ENCODE measurements at places on chromosomes 6 and 20. TPM values are rescaled to one million over a fixed set of nuclear protein-coding genes. Genes with fewer than 3 reads are reported as not detected.

DNA sequence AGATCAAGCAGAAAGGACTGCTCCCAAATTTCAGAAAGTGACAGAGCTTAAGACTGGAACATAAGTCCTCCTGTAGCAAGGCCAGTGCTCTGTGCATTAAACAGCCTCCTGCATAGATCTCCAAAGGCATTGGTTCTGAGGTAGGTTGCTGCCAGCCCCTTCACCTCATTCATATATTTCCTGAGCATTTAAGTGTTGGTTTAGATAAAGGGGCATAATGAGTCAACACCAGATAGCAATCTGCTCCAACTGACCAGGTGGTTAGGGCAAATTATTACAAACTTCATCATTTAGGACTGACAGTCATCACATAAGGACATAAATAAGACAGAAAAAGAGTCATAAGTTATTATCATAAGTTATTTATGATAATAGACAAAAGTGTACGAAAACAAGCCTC, 10.7 kb downstream of the PTPRK start:
- DNase-seq, result no peak

DNA sequence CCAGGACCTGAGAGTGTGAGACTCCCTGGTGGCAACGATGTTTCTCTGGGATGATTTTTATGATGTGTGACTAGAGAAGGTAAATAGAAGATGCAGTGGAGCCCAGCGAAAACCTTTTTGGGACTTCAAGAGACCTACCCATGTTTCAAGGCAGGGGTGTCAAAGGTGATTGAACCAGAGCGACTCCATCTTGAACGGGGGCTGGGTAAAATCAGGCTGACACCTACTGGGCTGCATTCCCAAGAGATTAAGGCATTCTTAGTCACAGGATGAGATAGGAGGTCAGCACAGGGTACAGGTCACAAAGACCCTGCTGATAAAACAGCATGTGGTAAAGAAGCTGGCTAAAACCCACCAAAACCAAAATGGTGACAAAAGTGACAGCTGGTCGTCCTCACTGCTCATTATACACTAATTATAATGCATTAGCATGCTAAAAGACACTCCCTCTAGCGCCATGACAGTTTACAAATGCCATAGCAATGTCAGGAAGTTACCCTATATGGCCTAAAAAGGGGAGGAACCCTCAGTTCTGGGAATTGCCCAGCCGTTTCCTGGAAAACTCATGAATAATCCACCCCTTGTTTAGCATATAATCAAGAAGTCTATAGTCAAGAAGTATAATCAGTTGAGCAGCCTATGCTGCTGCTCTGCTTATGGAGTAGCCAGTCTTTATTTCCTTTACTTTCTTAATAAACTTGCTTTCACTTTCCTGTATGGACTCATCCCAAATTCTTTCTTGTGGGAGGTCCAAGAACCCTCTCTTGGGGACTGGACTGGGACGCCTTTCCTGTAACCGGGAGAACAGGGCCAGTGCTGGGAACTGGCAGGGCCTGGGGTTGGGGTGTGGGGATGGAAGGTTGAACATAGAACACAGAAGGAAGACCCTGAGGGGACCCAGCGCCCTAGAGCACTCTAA, 526.4 kb downstream of the QKI start:
- DNase-seq, result no peak

DNA sequence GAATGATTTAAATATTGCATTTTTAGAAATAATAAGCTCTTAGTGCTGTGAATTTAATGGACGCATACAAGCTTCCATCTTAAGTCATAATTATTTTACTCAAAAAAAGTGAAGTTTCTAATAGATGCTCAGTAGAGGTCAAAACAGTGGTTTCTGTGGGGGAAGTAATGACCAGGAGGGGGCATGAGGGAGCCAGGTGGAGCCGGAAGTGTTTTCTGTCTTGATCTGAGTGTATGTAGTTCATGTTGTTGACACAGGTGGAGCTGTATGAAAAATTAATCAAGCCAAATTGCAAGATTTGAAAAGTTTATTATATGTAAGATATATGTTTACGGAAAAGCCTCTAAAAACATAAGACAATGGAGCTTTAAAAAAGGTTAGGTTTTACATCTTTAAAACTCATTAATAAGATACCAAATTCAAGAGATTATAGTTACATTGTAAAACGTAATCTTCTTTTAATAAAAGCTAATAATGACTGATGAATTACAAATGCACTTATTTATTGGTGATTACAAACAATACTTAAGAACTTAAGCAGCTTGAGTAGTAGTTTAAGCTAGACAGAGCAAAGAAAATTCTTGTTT, 68.0 kb downstream of the PLAGL1 start:
- no peak for DNase-seq

LY6G5C gene
- 5.3 TPM for total RNA-seq

C20orf96 gene
- 7.3 TPM for total RNA-seq

GRCh38 chr6:105449756-105450390, 47.0 kb upstream of the PREP start:
- DNase-seq, result no peak

DNA sequence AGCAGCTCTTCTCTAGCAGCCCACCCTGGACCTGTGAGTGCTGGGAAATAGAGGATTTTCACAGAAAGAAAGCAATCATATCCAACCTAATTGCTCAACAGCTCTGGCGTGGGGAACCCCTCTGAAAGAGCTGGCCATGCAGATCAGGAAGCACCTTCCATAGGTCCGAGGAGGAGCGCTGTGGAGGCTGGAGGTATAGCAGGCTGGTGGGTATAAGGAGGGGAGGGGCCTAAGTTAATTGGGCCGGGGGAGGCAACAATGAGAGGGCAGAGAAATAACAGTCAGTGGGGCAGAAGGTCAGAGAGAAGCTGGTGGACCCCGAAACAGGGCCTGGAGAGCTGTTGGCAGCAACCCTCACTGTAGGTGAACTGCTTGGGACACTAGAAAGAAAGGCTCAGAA, 40.8 kb downstream of the SNRNP48 start:
- no peak for DNase-seq

DNA sequence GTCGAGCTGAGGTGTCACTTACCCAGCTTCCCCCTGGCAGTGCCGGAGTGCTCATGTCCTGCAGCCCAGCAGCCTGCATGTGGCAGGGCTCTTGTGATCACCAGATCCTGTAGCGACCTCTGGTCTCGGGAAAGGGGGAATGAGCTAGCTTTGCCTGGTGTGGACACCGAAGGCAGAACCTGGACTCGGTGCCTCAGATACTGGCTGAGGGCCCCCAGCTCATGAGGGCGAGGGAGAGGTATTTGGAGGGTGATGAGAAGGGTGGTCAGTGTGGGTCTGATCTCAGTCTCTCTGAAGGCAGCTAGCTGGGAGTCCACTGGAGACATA, 26.3 kb downstream of the SUN5 start:
- DNase-seq, result no peak

PDE7B gene
- 16.3 TPM for total RNA-seq

Measured in frontal cortex (tissue), 4 donors.